ENCODE measurements at places on chromosomes 2 and 18. TPM values are rescaled to one million over a fixed set of nuclear protein-coding genes. Genes with fewer than 3 reads are reported as not detected.

- H3K4me1 ChIP-seq = no peaks in the 10 kb centered on the region
- no peaks in the 10 kb centered on the region for H3K36me3 ChIP-seq
- DNase-seq = no peak
- H3K27ac ChIP-seq = no peak overlapping the region
- H3K4me3 ChIP-seq = no peak overlapping the region
Observed at GRCh38 chr2:228417526-228417925, 236.0 kb upstream of the SPHKAP start.

DNA sequence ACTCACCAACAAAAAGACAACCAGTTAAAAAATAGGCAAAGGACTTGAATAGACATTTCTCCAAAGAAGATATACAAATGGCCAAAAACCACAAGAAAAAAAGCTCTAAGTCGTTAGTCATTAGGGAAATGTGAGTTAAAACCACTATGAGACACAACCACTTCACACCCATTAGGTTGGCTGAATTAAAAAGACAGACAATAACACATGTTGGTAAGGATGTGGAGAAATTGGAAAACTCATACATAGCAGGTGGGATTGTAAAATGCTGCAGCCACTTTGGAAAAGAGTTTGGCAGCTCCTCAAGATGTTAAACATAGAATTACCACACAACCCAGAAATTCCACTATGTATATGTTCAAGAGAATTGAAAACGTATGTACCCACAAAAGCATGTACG is 117.6 kb upstream of the SPATS2L start:
- H3K4me3 ChIP-seq = no peak overlapping the region
- H3K27me3 ChIP-seq = peaks cover 11% of the 10 kb centered on the region
- H3K36me3 ChIP-seq = no peaks in the 10 kb centered on the region

DNA sequence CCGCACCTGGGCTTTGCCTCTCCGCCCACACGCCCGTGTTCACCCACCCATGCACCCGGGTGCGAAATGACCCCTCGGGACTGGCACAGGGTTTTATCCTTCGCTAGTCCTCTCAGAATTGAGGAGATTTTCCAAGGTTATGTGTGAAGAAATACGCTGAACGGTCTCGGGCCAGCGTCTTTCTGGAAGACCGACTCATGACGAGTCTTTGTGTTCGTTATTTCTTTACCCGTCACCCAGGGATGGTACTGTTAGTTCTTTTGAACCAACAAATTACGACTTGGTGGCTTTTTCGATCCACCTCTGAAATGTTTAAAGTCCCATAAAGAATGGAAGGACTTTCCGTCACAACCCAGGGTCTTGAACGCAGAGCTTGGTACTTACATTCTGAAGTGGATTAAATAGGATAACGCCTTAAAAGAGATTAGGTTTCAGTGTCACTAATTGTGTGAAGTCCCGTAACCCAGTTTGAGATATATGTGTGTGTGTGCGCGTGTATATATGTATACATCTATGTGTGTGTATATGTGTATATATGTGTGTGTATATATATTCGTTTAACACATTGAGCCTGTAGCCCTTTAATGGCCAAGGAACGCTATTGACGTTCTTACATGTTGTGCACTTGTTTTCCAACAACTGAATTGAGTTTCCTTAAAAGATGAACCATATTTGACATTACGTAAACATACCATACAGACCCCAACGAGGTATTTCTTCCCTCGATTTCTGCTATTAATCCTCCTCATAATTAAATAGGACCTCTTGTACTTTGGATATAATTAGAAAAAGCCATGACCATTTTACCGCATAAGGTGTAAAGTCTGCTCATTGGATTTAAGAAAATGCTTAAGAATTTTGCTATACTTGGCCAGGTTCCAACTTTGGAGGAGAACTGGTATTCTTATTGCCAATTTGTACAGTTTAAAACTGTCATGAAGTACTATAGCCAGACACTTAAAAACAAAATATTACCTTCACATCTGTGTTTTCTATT is 889 bp downstream of the ZC3H15 start:
- H3K27me3 ChIP-seq = peaks cover 4% of the 10 kb centered on the region
- H3K27ac ChIP-seq = peak overlapping the region; percentile 98
- H3K4me3 ChIP-seq = peak overlapping the region; percentile 99
- no peak for DNase-seq
- peaks cover 30% of the 10 kb centered on the region for H3K36me3 ChIP-seq

GRCh38 chr18:47606526-47606925 is 323.9 kb downstream of the SMAD2 start:
- H3K36me3 ChIP-seq = no peaks in the 10 kb centered on the region
- H3K27ac ChIP-seq = no peak overlapping the region
- DNase-seq = no peak
- no peak overlapping the region for H3K4me3 ChIP-seq
- H3K27me3 ChIP-seq = peaks cover 10% of the 10 kb centered on the region

GRCh38 chr2:8148260-8149006 is 533.4 kb upstream of the ID2 start:
- H3K4me3 ChIP-seq = no peak overlapping the region
- no peak overlapping the region for H3K27ac ChIP-seq
- H3K4me1 ChIP-seq = peaks cover 10% of the 10 kb centered on the region
- H3K27me3 ChIP-seq = peaks cover 4% of the 10 kb centered on the region
- DNase-seq = no peak

GRCh38 chr2:104504331-104505073 is 349.4 kb upstream of the POU3F3 start:
- H3K27ac ChIP-seq = no peak overlapping the region
- no peak for DNase-seq
- no peak overlapping the region for H3K4me3 ChIP-seq
- peaks cover 3% of the 10 kb centered on the region for H3K27me3 ChIP-seq

DNA sequence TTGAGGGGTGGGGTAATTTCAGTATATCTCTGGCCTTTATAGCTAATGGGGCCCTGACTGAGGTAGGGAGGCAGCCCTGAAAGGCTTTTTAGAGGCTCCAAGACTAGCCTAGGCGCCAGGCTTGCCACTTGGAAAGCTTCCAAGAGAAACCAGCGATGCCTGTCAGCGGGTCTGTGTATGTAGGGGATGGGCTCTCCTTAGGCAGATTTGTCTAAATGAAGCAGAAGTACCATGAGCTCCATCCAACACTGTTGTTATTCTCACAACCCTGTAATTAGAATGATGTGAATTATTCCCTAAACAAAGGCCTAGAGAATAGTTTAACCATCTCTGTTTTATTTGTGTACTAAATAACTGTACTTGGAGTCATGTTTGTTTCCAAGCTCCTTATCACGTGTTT is 138.1 kb downstream of the B3GNT2 start:
- no peak for DNase-seq
- H3K4me1 ChIP-seq = peaks cover 18% of the 10 kb centered on the region

DNA sequence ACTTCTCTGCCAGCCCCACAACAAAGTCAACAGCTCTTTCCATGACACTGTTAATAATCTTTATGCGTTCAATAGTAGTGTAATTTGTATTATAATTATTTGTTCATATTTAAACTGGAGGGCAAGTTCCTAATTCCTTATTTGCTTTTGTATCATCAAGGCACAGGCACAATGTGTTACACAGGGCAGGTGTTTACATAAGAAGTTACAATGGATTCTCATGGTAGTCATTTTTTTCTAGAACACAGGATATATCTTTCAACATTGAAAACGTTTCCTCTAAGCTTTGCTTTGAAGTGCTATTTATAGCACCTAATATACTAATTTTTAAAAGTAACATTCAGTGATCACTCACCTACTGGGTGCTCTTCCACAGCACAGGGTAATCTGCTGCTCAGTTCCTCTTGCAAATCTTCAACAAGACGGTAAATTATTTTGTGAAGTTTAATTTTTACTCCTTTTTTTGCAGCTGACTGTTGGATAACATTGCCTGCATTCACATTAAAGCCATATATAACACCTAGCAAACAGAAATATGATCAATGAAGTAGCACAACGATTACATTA is 7.3 kb downstream of the RPS27A start:
- no peaks in the 10 kb centered on the region for H3K27me3 ChIP-seq
- no peak for DNase-seq
- peaks cover 28% of the 10 kb centered on the region for H3K36me3 ChIP-seq

DNA sequence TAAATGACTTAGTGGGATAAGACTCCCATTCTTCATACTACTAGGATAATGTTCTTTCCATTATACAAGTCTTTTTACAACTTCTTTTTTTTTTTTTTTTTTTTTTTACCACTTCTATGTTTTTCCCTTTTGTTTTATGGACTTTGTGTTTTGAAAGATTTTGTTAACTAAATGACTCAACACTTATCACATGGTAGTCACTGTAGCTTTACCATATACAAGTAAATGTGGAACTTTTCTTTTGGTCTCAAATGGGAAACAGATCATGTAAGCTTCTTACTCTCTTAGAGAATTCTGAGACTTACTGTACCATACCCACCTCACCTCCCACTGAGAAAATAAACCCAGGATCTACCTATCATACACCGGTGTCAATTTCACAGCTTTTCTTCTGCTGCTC is 590.3 kb upstream of the CDH2 start:
- H3K27me3 ChIP-seq = no peaks in the 10 kb centered on the region
- no peaks in the 10 kb centered on the region for H3K36me3 ChIP-seq
- no peaks in the 10 kb centered on the region for H3K4me1 ChIP-seq
- DNase-seq = no peak

DNA sequence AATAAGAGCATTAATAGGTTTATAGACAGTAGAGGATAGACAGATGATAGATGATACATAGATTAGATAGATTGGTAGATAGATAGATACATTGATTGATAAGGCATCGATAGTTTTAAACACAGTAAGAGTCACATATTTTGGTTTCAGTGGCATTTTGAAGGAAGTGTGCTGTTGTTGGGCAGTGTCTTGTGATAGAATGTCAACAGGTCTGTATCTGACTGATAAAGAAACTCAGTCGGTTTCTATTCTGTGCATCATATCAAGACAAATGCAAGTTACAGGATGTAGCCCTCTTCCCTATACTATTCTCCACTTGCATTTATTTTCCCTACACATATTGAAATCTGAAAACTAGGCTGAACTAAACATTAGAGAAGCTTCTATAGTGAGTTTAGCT is 1229.0 kb upstream of the ZEB2 start:
- H3K4me3 ChIP-seq = no peak overlapping the region
- H3K36me3 ChIP-seq = no peaks in the 10 kb centered on the region
- peaks cover 13% of the 10 kb centered on the region for H3K4me1 ChIP-seq
- H3K27me3 ChIP-seq = peaks cover 4% of the 10 kb centered on the region

GRCh38 chr2:41919135-41919534 is 128.7 kb upstream of the PKDCC start:
- no peak overlapping the region for H3K4me3 ChIP-seq
- H3K4me1 ChIP-seq = no peaks in the 10 kb centered on the region

DNA sequence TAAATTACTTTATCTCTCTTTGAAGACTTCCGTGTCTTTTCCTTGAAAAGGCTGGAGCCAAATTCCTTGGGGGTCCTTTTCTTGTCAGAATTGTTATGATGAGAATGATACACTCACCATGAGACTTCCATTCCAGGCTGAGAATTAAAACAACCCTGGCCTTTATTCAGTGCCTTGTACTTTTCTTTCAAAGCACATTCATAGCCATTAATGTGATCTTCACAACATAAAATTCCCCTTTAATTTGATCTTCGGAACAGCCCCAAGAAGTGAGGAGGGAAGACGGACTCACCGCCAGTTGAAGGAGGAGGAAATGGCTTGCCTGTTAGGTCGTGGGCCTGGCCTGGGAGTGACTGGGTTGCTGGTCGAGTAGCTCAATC is 127.3 kb downstream of the DDX1 start:
- no peaks in the 10 kb centered on the region for H3K27me3 ChIP-seq
- H3K4me1 ChIP-seq = no peaks in the 10 kb centered on the region
- H3K4me3 ChIP-seq = no peak overlapping the region
- no peak overlapping the region for H3K27ac ChIP-seq
- no peaks in the 10 kb centered on the region for H3K36me3 ChIP-seq

GRCh38 chr2:109654326-109655050 is 40.3 kb downstream of the SOWAHC start:
- peaks cover 4% of the 10 kb centered on the region for H3K27me3 ChIP-seq
- H3K4me1 ChIP-seq = no peaks in the 10 kb centered on the region
- no peak overlapping the region for H3K27ac ChIP-seq
- H3K4me3 ChIP-seq = no peak overlapping the region
- H3K36me3 ChIP-seq = no peaks in the 10 kb centered on the region

GRCh38 chr2:62257466-62257865 is 61.6 kb downstream of the B3GNT2 start:
- no peaks in the 10 kb centered on the region for H3K36me3 ChIP-seq
- DNase-seq = no peak
- peaks cover 3% of the 10 kb centered on the region for H3K4me1 ChIP-seq
- no peaks in the 10 kb centered on the region for H3K27me3 ChIP-seq
- no peak overlapping the region for H3K27ac ChIP-seq
- no peak overlapping the region for H3K4me3 ChIP-seq

DNA sequence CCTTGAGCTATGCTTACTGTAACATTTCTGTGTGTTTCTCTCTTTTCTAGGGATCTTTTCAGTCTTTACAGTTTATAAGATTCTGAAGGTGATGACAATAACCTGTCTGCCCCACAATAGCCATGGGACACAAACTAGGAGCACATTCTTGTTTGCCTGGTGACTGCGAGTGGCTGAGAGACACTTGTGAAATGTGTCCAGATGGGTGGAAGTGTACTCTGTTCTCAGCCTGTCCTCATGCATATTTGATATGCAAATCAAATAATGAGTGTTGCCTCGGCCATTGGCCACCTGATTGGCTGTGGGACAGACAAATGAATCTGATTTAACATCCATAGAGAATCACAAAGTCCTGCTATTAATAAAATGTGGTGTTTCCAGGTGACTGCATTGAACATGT is 246.2 kb downstream of the HNMT start:
- H3K36me3 ChIP-seq = no peaks in the 10 kb centered on the region
- H3K4me3 ChIP-seq = no peak overlapping the region
- H3K27ac ChIP-seq = no peak overlapping the region
- DNase-seq = no peak
- peaks cover 3% of the 10 kb centered on the region for H3K4me1 ChIP-seq

- H3K36me3 ChIP-seq = no peaks in the 10 kb centered on the region
- H3K27ac ChIP-seq = no peak overlapping the region
- H3K27me3 ChIP-seq = no peaks in the 10 kb centered on the region
- DNase-seq = no peak
Observed at GRCh38 chr2:82913566-82913965, 1545.5 kb downstream of the SUCLG1 start.

DNA sequence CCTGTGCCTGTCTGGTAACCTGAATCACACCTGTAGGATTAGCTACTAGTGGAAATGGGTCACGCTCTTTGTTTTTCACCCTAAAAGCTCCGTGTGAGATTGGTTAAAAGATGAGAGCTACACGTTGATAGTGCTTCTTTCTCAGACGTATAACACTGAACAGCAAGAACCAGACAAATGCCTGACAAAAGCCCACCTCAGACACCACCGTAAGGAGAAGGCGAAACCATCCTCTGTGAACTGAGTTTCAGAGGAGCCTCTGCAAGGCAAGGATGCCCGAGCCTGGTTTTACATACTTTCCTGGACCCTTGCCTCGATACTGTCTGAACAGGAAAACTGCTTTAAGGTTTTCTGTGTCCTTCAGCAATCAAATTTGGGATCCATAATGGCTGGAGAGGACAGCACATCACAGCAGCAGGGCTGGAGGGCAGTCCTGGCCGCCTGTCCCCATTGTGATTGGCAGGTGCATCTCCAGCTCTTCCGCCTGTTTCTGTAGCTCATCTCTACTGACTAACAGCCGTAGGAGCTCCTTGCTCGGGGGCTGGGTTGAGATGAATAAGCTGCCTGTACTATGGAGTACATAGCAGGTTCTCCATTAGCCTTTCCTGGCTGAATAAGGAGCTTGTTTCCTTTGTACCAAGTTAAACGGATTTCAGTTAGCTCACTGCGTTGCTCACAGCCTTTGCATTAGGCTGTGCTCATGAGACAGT is 155.5 kb downstream of the MYT1L start:
- no peak overlapping the region for H3K27ac ChIP-seq
- no peak for DNase-seq
- no peaks in the 10 kb centered on the region for H3K4me1 ChIP-seq
- H3K27me3 ChIP-seq = no peaks in the 10 kb centered on the region

FOSL2 gene
- total RNA-seq = 39.4 TPM

FAM210A gene
- total RNA-seq = 51.9 TPM

DPP4 gene
- total RNA-seq = 22.4 TPM

EFHD1 gene
- total RNA-seq = 1.1 TPM

AFF3 gene
- 2.9 TPM for total RNA-seq

TUBA4A gene
- total RNA-seq = 208 TPM
